ENCODE measurements at places on chromosomes 13 and 19.

GRCh38 chr13:32882691-32883090, 133.5 kb upstream of the KL start:
- no peak for DNase-seq

DNA sequence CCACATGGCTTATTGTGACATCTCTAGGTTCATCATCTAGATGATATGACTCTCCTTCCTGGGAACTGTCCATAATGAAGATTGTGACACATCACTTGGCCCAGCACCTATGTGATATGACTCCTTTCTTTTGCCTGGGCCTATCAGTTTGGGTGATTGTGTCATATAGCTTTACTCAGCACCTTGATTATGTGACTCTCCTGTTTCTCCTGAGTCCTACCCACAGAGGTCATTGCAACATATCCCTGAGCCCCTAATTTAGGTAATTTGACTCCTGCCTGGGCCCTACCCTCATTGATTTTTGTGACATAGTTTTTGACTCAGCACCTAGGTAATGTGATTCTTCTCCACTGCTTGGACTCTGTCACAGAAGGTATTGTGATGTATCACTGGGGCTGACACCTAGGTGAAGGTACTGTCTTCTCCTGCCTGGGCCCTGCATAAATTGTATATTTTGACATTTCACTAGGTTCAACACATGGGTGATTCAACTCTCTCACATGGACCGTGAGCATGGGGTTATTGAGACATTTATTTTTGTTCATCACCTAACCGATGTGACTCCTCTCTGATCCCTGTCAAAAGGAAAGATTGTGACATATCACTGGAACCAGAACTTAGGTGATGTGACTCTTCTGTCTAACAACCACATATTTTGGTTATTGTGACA, 26.2 kb upstream of the ZNF254 start:
- DNase-seq = no peak

DNA sequence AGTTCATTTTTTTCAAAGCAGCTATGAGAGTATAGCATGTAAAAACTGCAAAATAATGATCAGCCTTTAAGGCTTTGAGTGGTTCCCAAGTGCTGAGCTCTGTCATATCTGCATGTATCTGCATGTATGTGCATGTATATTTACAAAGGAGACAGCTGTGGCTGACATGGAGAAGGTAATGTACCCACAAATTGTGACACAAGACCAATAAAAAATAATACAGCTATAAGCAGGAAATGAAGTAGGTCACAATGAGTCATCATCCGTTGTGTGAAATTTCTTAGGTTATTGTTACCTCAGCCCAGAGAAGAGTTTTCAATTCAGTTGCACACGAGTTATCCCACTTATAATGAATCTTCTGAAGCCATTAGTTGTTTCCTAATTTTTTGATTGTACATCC, 60.9 kb upstream of the MED4 start:
- DNase-seq = no peak

- DNase-seq = peak; percentile 31
Observed at GRCh38 chr13:35720690-35721554, 244.4 kb upstream of the MAB21L1 start.

GRCh38 chr19:30870876-30871275, 478.4 kb downstream of the TSHZ3 start:
- DNase-seq = no peak

- peak; percentile 51 for DNase-seq
Observed at GRCh38 chr19:14402332-14403144, 16.6 kb downstream of the DDX39A start.

DNA sequence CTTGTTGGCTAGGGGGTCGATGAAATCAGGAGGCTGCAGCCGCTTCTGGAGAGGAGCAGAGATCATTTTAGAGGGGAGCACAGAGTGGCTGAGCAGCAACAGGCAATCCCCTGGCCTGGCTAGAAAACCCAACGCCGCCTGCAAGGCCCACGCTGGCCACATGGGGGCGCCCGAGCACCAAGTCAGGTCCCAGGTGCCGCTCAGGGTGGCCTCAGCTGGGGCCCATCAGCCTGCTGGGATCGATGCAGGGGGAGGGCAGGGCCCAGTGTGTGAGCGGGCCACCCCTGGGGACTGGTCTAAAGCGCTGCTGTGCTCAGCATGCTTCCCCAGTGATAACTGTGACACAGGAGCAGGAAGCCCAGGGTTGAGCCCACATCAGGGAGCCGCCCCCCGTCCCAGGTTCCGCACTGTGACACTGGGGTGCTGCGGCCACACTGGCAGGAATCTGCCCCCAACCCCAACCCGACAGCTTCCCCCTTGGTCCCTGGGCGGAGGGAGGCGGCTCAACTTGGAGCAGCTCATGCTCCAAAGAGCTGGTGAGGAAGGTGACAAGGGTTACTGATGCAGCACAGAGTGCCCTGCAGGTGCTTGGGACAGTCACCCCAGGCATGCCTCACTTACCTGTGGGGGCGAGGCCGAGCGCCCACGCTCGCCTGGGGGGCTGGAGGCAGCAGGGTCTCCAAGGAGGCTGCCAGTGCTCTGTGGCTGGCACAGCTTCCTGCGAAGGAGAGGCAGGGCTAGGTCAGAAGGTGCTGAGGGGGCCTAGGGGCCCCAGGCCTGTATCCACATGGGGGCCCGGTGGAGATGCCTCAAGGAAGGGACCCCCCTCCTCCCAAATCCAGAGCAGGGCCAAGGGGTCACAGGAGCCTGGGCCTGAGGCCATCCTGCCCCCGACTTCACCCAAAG, 13.3 kb upstream of the ISYNA1 start:
- peak; percentile 78 for DNase-seq

DNA sequence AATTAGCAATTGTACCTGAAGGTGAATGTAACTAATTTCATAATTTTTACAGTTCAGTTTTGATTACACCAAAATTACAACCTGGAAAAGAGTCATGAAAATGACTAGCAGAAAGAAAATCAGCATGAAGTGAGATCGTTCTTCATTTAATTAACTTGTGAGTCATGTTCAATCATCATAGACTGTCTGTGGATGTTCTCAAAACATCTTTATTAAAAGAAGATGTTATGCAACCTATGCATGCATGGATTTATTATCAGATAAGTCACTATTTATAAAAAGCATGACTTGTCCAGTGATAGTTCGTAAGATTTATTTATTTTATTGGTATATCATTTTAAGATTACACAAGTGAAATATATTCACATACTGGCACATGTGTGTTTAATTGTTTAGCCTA, 245.9 kb downstream of the ITGBL1 start:
- DNase-seq = no peak

DNA sequence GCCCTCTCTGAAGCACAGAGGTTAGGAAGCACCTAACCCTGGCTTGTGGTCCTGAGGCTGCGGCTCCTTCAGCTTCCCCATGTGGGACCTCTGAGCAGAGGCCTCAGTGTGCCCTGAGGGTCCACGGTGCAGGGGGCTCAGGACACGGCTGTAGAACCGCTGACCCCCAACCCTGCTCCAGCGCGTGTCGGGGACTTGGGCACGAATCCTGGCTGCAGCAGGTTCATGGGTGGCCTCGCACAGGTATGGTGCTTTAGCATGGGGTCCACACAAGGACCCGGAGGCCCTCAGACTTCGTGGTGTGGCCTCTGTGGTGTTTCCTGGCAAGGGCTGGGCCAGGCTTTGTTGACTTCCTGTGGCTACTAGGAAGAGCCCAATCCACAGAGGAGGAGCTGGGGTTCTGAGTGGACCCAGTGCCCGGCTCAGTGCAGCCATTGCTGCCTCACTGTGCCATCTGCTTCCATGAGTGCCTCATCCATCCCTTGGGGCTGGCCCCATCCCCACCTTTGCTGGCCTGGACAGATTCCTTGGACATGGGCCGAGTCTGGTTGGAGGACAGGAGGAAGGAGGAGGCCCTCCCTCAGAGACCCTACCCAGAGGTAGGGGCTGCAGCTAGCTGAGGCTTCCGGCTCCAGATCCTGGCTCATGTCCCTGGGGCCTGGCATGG, 24.5 kb downstream of the ZBTB7A start:
- no peak for DNase-seq

- DNase-seq = no peak
Observed at GRCh38 chr13:64993514-64994164, 2236.5 kb downstream of the PCDH9 start.

DNA sequence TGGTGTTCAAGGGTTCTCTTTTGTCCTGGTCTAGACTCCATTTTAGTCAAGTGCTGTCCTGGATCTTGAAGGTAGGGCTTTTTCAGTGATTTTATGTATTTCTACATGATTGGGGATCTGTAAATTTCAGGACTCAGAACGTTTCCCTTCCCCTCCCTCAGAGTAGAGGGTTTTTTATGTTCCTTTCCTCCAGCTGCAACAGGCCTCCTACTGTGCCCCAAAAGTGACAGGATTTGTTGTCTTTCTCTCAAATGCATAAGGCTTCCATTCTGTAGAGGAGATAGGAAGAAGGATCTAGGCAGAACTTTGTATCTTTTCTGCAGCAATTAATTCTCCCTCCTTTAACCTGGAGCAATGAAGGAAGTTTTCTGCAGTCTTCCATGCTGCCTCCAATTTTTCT, 251.3 kb downstream of the MAB21L1 start:
- no peak for DNase-seq

DNA sequence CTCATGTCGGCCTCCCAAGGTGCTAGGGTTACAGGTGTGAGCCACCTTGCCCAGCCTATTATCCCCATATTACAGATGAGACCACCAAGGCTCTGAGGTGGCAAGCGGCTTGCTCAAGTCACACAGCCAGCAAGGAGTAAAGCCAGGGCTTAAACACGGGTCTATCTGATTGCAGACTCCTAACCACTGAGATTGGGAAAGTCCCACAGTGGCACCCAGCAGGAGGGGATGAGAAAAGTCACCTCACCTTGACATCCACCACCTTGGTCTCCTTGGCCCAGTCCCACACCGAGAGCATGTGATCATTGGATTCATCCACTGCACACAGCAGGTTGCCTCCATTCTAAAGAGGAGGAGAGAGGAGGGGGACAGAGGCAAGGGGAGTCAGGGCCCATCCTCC, 9.5 kb downstream of the EML2 start:
- DNase-seq = no peak

DNA sequence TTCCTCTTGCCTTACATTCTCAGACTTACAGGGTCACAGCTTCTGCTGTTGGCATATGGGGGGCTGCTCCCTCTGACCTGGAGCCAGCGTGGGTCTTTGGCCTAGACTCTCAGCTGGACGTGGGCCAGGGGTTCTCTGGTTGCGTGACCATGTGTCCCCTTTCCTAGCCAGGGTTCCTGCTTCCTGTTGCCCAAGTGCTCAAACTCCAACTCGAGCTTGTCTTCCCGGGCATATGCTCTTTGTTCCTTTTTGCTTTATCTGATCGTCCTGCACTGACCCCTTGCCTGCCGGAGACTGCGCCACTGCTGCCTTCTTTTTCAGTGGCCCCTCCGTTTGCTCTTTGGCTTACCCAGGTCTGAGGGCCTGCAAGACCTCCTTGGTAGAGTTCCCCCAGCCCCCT, 25.3 kb upstream of the GPR183 start:
- no peak for DNase-seq

GRCh38 chr13:20326809-20327208, 94.7 kb upstream of the GJB6 start:
- DNase-seq = no peak

DNA sequence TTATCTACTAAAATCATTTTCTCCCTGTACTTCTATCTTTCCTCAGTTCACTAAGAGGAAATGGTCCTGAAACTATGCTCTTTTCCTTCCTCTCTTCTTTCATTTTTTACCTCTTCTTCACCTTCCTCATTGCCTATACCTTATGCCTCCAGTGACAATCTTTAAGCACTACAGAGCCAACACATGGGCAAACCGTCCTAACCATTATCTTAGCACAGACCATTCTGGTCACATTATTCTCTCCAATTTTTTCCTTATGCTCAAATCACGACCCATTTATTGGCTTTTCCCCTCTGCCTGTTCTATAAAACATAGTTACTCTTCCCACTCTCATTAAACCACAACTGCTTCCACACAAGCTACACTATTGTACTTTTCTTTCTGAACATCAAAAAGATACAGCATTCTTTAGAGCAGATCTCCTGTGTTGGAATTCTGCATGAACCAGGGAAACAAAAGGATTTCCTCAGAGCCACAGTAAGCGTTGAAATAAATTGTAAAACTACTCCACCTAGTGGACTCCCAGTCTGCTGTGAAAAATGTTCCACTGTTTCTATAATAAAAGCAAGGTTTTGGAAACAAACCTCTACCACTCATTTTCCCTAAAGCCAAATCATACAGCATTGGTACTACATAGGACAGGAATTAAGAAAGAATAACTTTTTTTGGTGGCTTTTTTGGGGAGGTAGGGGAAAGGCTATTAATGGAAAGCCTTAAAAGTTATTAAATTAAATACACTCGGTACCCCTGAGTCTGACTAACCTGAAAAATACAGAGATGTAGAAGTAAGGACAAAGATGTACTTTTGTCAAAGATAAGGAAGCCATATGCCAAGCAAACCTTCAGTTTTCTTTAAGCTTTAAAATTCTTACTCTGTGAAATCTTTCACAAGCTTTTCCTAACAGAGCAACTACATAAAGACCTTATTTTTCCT, 19.5 kb downstream of the NUFIP1 start:
- DNase-seq = no peak

DNA sequence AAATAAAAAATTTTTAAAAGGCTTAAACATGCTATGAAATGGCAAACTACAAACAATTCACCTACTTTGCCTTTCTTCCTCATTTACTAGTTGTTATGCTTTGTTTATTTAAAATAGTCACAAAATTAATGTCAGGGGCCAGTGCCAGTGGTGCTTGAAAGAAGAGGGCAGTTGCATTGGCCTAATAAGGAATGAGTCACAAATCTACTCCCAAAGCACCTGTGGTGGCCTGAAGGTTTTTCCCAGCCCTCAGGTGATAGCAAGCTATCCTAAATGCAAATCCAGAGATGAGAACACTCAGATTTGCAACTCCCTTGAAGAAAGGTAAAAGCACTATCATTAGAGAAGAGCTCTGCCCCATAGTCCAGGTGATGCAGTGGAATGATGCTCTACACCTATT, 103.6 kb downstream of the MBNL2 start:
- no peak for DNase-seq

DNA sequence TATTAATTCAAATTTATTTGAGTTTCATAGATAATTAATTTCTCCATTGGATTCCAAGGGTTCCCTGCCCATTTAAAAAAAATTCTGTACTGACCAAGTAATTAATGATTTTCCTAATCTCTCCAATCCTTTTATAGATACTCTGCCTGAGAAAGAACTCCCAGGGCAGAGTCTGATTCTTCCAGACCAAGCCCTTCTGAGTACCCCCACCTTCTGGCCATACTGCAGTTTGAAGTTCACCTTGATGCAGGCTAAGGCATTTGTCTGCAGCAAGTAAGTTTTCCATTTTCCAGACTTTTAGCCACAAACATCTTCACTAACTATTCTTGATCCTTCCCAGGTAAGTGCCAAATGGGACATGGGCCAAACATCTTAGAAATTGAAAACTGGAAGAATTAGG, 195.9 kb downstream of the LHFPL6 start:
- DNase-seq = no peak

DNA sequence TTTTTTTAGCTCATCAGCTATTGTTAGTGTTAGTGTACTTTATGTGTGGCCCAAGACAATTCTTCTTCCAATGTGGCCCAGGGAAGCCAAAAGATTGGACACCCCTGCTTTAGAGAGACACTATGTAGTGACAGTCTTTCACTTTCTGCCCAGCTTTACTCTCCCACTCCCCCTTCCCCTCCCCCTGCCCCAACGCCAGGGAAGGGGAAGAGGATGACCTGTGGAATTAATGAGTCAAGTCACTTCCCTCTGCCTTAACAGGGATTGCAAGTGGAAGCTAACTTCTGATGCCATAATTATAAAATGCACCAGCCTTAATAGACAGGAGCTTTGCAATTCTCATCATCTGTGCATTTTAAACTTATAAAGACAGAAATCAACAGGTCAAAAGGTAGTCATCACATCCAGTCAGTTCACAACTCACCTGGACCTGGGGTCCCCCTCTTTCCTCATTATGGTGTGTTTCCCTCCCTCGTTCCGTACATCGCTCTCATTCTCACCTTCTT, 1.6 kb downstream of the ZNF415 start:
- DNase-seq = no peak

- DNase-seq = no peak
Observed at GRCh38 chr13:75316427-75316826, 165.5 kb downstream of the TBC1D4 start.

Data from T1000 (cell line).